Urinary bladder (tissue), 4 donors: ENCODE measurements at places on chromosomes 2 and 18. TPM values are rescaled to one million over a fixed set of nuclear protein-coding genes. Genes with fewer than 3 reads are reported as not detected.

The CERKL gene
- polyA plus RNA-seq = not detected

The TUBA3D gene
- polyA plus RNA-seq = not detected

The GATA6 gene
- polyA plus RNA-seq = 40.1 TPM

The CFC1 gene
- not detected for polyA plus RNA-seq

The NYAP2 gene
- 0.01 TPM for polyA plus RNA-seq

The MALL gene
- 14.1 TPM for polyA plus RNA-seq
